Sigmoid colon (tissue), 7 donors: ENCODE measurements at places on chromosomes 5 and 9. TPM values are rescaled to one million over a fixed set of nuclear protein-coding genes. Genes with fewer than 3 reads are reported as not detected.

DNA sequence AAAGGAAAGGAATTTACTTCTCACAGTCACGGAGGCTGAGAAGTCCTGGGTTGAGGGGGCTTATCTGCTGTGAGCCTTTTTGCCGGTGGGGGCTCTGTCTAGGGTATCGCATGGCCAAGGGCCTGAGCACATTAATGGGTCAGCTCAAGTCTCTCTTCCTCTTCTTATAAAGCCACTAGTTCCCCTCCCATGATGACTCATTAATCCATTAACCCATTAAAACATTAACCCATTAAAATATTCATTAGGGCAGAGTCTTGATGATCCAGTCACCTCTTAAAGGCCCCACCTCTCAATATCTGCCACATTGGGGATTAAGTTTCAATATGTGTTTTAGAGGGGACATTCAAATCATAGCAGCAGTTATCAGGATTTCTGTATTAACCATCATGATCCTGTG, 406.3 kb downstream of the SPOCK1 start:
- DNase-seq = no peak

- DNase-seq = no peak
These were observed 55.9 kb upstream of the SLCO6A1 start for GRCh38 chr5:102554728-102555127.

- no peak for DNase-seq
These were observed 162.1 kb upstream of the RASA1 start for GRCh38 chr5:87105577-87105976.

DNA sequence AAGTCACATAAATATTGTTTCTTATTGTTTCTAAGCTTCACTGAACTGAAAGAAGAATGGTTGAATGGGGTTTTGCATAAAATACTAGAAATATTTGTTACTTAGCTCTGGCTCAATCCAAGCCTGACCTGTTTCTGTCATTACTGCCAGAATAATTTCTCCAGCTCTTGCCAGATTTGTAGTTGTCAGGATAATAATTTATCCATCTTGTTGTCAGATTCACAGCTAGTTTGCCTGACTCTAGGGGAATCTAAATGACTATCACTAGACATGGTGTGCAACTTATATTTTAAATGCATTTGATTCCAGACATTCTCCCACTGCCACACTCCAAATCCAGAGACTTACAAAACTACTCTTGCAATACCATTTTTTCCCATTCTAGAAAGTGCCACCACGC, 422.7 kb downstream of the ZSWIM6 start:
- no peak for DNase-seq

GRCh38 chr5:112276991-112277390, 142.1 kb downstream of the EPB41L4A start:
- no peak for DNase-seq

- no peak for DNase-seq
These were observed 6.4 kb upstream of the ARL14EPL start for GRCh38 chr5:116025866-116026265.

DNA sequence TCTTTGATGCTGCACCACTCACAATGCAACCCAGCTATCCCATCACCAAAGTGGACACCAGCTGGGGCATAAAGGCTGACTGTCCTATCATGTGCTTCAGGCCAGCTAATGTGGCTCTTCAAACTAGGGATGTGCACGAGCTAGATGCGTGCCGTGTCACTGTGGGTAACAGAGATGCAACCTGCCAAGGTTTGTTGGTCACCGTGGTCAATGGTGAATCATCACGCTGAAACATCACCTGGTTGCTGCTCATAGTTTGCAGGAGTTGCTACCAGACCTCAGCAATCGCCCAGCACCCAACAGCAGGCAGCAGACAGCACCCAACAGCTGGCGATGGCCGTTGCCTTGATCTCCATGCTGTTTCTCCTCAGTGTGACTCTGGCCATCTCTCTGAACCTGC, 2.1 kb upstream of the PCDHGA1 start:
- DNase-seq = no peak

The PLPPR1 gene
- not detected for total RNA-seq

The ST8SIA4 gene
- 2.0 TPM for total RNA-seq

The S100Z gene
- total RNA-seq = not detected
